ENCODE measurements at places on chromosomes 3 and 15.
A peak's percentile ranks its signal among the peaks of the same experiment; 100 is the strongest.

- DNase-seq, result no peak
These were observed 134.0 kb upstream of the CTNNB1 start for GRCh38 chr3:41065340-41065739.

DNA sequence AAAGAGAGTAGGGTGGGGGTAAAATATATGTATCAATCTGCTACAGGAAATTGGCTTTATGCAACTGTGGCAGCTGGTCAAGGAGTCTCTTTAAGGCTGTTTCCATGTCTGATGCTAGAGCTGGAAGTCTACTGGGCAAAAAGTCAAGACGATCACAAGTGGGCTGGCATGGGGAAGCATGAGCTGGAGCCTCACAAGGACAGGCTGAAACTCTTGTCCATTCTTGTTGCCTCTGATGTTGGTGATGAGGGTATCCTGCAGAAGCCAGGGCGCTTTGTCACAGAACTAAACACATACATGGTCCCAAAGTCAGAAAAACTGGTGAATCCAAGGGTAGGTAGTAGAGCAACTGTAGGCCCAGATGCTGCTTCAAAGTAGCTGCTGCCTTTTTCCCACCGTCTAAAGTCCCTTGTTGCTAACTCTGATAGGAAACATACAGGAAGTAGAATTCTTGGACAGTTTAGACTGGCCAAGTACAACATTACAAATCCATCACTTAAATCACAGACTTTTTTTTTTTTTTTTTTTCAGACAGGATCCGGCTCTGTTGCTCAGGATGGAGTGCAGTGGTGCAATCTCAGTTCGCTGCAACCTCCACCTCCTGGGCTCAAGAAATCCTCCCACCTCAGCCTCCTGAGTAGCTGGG, 54.2 kb downstream of the RPL39L start:
- DNase-seq, result no peak

DNA sequence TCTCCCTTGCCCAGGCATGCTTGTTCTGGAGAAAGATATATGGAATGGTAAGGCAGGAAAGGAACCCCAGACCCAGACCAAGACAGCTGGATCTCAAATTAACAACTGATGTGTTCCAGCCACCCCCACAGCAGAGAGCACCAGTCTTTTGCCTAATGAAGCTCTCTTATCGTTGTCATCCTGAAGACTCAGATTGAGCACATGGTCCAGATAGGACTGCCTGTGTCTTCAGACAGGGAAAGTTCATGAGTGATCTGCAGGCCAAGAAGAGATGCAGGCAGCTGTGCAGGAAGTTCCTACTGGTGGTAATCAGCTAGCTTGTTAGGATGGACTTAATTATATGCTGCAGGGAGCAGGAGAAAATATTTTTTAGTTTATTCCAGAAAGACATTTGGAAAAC, 53.3 kb downstream of the PPP2R3A start:
- DNase-seq, result no peak

DNA sequence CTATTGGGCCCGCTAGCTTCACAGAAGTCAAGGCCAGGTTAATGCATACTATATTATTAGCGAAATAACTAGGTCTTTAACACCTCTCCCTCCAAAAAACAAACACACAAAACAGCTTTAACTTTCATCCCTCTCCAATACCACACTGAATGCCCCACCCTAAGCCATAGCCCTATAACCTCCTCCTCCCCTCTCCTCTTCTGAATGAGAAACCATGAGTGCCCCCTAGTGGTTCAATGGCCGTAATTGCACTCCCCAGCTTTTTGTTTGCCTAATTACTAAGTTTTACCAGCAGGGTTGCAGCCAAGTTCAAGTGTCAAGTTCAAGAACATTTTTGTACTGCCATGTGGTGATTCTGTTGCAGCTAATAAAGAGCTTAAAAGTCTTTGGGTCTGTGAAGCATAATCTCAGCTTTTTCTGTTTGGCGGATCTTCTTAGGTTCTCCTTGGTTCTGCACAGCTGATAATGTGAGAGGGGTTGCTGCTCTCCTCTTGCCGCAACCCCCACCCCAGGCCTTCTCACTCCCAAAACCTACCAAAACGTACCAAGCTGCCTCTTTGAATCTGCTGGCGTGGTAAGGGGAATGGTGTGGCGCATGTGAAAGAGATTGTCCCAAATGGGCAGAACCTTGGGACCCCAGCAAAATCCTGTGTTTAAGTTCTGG, 57.9 kb downstream of the RPL22L1 start:
- DNase-seq, result peak; percentile 77

DNA sequence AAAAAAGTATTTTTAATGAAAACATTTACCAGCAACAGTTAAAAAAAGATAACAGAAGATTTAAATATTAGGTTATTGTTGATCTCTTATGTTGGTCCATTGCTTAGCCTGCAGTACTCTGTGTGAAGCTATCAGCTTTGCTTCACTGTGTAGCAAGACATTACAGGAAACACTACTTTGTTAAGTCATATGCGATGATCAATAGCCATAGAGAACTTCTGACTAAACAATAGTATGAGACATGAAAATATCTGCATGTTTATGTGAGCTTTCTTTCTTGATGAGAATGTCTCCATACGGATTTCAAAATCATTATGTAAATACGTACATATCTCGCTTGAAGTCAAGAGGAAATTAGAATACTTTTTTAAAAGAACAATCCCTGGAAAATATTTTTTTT, 27.0 kb upstream of the CAPN3 start:
- DNase-seq, result no peak

GRCh38 chr15:78672285-78673014, 31.4 kb upstream of the CHRNB4 start:
- DNase-seq, result no peak

DNA sequence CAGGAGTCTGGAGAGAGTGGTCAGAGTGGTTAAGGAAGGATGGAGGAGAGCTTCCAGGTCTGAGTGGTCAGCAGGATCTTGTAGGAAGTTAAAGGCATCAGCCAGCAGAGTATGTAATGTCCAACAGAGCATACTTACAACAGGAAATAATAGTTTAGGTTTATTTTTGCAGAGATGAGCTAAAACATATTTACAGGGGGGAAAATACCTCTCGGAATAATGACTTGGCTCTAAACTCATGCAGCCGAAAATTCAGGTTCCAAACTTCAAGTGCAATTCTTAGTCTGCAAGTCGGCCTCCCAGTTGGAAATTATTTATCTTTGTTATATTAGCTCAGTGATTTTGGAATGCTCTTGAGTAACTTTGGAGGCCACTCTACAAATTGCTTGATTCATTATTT, 385.0 kb upstream of the C2CD4B start:
- no peak for DNase-seq

- DNase-seq, result no peak
These were observed 495.2 kb upstream of the EPHA6 start for GRCh38 chr3:96319166-96319565.

- no peak for DNase-seq
These were observed 714.9 kb downstream of the OTOL1 start for GRCh38 chr3:162211470-162211869.

DNA sequence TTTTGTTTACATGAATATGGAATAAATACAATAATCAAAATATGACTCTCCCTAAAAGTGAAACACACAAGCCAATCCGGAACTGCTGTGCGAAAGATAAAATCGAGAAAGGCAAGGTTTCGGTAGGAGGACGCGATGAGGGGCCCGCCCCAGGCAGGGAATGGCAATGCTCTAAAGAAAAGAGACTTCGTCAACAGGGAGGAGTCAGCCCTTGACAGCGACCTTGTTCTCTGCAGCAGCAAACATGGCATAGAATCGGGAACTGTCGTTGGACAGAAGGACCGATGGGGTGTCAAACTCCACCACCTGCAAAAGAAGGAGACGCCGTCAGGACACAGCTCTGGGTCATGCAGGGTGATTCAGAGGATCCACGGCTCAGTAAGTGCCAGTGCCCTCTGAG, 36.4 kb upstream of the PARL start:
- DNase-seq, result no peak

Measured in neuronal stem cell (in vitro differentiated cells).